ENCODE measurements at places on chromosomes 2 and 18.

DNA sequence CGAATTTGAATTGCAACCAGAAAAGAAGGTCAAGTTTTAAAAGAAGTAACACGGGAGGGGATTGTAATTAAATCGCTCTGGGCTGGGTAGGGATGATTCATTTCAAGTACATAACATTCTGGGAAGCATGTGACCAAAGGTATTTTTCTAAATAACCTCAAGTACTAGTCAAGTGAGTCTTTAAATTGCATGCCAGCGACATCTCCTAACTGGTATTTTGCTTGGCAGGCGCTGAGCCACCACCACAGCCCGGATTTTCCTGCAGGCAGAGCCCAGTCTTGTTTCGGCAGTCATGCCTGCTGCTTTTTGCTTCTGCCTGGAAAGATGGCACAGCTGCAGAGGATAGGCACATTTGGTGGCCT lies 33.7 kb upstream of the NPAS2 start:
- DNase-seq: no peak

DNA sequence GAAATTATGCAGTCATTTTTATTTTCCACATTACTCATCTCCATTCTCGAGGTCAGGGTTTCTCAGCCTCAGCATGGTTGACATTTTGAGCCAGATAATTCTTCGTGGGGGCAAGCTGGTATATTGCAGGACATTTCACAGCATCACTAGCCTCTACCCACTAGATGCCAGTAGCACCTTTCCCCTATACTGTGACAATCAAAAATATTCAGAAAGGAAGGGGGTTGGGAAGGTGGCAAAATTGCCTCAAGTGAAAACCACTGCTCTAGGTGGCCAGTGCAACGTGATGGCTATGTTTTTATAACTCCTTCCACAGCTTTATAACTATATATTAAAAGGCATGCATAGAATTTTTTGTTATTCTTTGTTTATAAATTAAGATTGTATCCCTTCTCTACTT lies 294.5 kb downstream of the CNTNAP5 start:
- no peak for DNase-seq

DNA sequence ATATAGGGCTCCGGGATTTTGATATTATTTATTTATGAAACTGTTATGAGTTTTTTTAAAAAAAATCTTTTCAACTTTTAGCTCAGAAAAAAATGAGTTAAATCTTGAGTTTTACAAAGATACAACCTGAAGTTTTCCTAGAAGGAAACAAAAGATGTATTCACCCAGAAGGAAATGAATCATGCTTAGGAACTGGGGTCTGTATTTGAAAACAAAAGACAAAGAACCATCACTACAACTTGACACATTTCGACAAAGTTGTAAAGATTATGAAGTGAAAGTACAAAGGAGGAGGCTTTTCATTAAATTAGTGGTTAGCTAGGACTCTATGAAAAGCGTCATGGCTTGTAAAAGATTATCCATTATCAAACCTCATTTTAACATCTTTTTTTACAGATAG lies 143.3 kb downstream of the PDE1A start:
- DNase-seq: no peak

DNA sequence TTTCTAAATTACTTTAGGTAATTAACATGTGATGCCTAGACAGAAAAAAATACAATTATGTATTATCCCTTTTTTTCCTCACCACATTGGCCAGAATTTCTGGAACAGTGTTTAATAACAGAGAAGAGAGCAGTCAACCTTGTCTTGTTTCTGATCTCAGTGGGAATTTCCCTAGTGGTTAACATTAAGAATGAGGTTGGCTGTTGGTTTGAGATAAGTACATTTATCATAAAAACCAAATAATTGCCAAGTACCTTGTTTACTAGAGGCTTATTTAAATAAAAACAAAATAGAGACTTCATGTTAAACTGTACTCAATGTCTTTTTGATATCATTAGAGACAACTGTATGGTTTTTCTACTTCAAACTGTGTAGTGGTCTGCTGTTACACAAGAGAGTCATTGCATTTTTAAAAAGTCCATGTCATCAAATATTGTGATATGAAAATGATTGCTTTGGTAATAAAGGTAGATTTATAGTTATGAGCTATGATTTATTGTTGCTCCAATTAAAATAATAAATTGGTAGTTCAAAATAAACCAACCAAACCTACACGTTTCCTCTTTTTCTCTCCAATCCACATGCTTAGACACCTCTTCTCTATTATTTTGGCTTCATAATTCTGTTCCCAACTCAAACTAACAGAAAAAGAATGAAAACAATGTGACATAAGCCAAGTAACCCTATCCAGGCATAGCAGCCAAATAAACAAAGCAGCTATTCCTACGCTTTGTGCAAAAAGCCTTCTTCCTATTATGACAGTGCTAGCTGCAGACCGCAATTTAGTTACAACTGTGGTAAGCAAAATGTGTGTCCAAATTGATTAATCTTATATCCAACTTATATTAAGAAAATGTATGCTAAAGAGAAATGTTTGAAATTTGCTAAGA lies 20.9 kb upstream of the TANK start:
- no peak for DNase-seq

- DNase-seq: no peak
Measured at GRCh38 chr2:42281416-42282081, 79.5 kb downstream of the COX7A2L start.

DNA sequence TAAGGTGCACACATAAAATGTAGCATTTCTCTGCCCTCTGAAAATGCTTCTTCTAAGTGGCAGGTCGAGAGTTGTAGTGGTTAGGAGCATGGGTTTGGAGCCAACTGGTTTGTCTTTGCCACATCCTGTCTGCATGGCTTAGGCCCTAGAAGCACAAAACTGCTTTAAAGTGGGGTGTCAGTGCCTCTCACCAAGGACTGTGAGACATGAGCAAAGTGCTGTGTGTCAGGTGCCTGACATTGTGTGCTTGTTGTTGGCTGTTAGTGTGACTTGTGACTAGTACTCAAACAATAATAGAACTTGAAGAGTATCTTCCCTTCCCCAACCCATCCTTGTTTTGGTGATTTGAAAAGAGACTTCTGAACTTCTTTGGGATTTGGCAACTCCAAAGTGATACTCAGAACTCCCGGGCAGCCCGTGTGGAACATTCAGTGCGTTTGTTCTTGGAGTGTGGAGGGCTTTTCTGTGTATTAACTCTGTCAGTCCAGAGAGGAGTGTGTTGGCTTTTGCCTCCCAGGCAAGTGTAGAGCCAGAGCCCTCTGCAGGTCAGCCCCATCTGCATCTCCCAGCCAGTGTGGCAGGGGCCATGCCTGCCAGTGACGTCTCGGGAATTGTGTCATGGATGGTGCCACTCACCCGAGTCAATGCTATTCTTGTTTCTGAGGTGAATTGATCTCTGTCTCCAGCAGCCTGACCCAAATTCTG lies 5.0 kb downstream of the MGAT5 start:
- no peak for DNase-seq

- DNase-seq: no peak
Measured at GRCh38 chr2:195664528-195664927, 7.5 kb downstream of the SLC39A10 start.

DNA sequence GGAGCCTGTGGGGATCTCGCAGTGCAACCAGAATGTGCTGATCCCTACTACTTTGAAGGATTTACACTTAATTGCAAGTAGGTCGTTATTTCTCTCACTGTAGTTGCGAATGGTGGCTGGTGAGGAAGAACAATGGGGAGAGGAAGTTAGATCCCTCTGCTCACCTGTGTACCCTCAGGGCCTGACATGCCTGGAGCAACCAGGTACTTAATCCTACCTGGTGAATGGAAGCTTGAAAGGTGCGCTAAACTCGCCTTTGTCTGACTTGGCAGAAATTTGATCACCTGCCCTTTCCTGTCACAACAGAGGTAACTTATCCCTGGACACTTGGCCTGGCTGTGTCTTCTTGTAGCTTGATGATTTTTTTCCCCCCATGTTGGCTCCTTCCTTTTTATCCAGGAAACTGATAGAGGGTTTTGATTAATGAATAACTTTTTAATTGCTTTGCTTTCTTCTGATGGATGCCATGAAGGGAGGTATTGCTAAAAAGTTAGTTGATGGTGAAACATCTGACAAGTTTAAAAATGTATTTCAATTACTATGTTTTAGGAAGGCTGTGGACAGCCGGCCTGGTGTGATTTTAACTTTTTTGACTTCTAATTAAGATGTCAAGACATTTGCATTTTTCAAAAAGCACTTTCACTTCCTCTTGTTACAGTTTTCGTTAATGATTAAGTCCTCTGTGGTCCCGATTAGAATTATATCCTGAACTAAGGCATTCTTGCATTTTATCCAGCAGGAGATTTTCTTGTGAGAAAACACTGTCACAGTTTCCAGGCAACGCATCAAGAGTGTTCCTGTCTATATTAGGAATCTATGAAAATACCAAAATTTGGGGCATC lies 9.2 kb downstream of the SGPP2 start:
- DNase-seq: no peak

DNA sequence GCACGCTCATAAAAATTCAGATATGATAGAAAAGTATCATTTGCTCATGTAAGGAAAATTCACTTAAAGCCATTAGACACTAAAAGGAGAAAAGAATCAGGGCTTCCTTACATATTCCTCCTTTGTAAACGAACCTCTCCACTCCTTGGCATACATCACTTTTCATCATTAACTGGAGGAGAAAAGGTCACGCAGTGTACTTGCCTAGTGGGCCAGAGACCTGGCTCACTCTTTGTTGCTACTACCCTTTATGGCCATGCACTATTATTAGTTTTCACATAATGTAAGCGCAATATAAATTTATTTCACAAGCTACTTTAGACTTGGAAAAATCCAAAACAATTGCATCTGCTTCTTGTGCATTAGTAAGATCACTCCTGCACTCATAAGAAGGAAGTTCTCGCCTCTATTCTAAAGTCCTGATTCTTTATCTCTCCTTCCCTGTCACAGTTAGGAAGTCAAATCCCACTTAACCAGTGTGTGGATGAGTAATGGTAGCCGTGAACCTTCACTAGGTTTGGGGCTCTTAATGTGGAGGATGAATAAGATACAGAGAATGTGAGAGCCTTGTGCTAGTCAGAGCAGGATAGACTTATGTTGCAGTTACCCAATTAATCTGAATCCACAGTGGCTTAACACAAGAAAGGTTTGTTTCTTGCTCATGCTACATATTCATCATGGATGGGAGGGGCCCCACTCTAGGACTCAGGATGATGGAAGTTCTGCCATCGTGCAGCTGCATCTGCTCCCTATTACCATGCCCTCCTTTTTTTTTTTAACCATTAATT lies 115.0 kb upstream of the GLS start:
- DNase-seq: no peak

GRCh38 chr18:12371590-12371989 lies 5.4 kb downstream of the AFG3L2 start:
- DNase-seq: no peak

DNA sequence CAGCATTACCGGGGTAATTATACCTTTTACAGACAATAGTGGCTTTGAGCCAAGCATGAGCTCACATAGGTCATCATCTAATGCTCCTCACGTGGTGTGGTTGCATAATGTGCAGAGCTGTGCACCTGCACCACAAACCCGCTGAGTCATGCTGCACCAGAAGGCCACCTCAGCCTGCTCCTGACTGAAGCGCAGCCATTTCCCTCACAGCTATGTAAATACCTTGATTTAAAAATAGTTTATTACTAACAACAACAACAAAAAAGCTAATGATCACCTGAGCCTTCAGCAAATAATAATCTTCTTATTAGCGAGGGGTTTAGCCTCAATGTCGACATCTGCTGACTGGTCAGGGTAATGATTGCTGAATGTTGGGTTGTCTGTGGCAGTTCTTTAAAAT lies 238.8 kb downstream of the MBD5 start:
- no peak for DNase-seq

GRCh38 chr2:104158191-104158590 lies 695.7 kb upstream of the POU3F3 start:
- no peak for DNase-seq

DNA sequence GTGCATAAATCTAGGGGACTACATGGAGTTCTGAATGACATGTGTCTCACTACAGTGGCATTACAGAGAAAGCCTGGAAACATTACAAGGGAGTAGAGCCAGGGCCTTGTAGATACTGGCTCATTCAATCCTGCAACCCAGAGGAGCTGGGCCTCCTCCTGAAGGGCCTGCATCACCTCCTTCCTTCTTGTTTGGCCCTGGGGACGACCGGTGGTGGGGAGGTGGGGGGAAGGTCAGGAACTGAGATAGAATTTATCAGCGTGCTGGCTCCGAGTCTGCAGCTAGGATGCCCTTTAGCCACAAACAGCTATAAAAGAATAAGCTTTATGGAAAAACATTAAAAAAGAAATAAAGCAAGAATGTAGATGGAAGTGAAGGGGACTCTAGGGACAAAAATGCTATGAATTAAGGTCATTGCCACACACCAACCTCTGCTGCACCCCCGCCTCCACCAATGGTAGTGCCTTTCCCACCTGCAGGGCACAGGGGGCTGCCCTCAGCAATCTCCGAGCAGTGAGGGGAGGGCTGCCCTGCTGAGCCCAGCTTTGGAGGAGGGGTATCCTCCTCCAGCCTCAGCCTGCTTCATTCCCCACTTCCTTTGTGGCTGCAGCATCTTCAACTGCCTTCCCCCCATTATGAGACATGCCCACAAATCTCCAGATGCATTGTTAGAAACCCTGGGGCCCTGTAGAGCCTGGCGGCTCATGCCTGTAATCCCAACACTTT lies 149.0 kb downstream of the MSH2 start:
- DNase-seq: no peak

GRCh38 chr2:241110089-241110606 lies 8.1 kb upstream of the MTERF4 start:
- no peak for DNase-seq

DNA sequence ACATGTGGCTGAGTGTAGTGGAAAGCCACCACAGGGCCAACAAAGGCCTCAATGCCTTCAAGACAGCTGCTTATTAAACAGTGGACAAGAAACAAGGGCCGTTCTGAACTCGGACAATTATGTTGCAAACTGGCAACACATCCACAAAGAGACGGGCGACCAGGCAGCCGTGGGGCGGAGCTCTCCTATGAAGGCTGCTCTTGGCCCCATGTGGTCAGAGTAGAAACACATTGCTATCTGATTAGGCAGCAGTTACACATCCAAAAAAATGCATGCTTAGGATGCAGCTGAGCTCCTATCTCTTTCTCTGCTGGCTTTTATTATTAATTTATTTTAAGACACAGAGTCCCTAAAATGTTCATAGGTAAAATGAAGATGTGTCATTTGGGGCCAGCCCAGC lies 163.4 kb downstream of the TMEM163 start:
- DNase-seq: no peak

DNA sequence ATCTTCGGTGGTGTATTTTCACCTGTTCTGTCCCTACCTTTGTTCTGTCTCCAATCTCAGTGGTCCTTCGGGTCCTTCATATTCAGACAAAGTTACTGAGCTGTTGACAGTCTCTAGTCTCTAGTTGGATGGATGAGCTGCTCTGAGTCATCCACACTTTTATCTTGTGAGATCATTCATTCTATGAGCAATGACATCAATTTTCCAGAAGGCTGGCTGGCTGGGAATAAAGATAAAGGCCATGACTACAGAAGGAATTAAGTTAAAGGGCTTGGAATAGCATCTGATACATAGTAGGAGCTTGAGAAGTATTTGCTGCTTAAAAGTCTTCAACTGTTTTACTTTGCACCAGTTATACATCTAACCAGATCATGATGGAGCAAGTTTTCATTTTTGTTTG lies 43.1 kb upstream of the SLC39A10 start:
- DNase-seq: no peak

GRCh38 chr2:134398300-134398699 lies 144.4 kb downstream of the MGAT5 start:
- no peak for DNase-seq
